Endothelial cell (in vitro differentiated cells): ENCODE measurements at places on chromosomes 3 and 15. TPM values are rescaled to one million over a fixed set of nuclear protein-coding genes. Genes with fewer than 3 reads are reported as not detected.

Gene GOLGA8S
- 0.28 TPM for total RNA-seq

Gene CMTM8
- total RNA-seq = 16.2 TPM

GRCh38 chr3:171982828-171983227, 56.5 kb upstream of the FNDC3B start:
- no peaks in the 10 kb centered on the region for H3K36me3 ChIP-seq
- no peak for DNase-seq
- H3K27me3 ChIP-seq = no peaks in the 10 kb centered on the region
- H3K4me3 ChIP-seq = no peak overlapping the region
- no peak overlapping the region for H3K27ac ChIP-seq
- H3K4me1 ChIP-seq = no peaks in the 10 kb centered on the region

DNA sequence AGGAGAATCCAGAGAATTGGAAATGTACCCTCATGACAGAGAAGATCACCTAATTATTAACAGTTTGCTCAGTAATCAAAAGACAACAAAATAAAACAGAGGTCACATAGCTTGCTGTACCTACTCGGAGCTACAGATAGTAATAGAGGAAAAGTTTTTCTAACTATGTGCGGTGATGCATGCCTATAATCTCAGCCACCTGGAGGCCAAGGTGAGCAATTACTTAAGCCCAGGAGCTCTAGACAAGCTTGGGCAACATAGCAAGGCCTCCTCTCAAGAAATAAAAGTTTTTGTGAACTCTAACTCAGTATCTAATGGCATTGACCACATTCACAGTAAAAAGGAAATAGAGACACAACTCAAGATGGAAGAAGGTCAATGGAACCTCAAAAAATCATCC, 243.6 kb downstream of the ATP8B4 start:
- H3K27ac ChIP-seq = no peak overlapping the region
- H3K4me1 ChIP-seq = peaks cover 10% of the 10 kb centered on the region
- H3K27me3 ChIP-seq = peaks cover 3% of the 10 kb centered on the region
- no peak for DNase-seq
- H3K4me3 ChIP-seq = no peak overlapping the region

- no peaks in the 10 kb centered on the region for H3K36me3 ChIP-seq
- peaks cover 21% of the 10 kb centered on the region for H3K4me1 ChIP-seq
- H3K4me3 ChIP-seq = no peak overlapping the region
- H3K27ac ChIP-seq = no peak overlapping the region
- DNase-seq = no peak
Measured at GRCh38 chr3:112811917-112812660, 34.6 kb downstream of the CD200R1L start.

GRCh38 chr15:57736591-57736990, 30.1 kb downstream of the POLR2M start:
- no peaks in the 10 kb centered on the region for H3K36me3 ChIP-seq
- H3K27ac ChIP-seq = no peak overlapping the region
- no peaks in the 10 kb centered on the region for H3K4me1 ChIP-seq
- no peak for DNase-seq
- H3K4me3 ChIP-seq = no peak overlapping the region
- no peaks in the 10 kb centered on the region for H3K27me3 ChIP-seq

GRCh38 chr3:60948488-60948887, 302.8 kb downstream of the FHIT start:
- H3K27me3 ChIP-seq = no peaks in the 10 kb centered on the region
- no peak overlapping the region for H3K4me3 ChIP-seq
- H3K36me3 ChIP-seq = no peaks in the 10 kb centered on the region
- no peak overlapping the region for H3K27ac ChIP-seq
- peaks cover 6% of the 10 kb centered on the region for H3K4me1 ChIP-seq
- DNase-seq = no peak

DNA sequence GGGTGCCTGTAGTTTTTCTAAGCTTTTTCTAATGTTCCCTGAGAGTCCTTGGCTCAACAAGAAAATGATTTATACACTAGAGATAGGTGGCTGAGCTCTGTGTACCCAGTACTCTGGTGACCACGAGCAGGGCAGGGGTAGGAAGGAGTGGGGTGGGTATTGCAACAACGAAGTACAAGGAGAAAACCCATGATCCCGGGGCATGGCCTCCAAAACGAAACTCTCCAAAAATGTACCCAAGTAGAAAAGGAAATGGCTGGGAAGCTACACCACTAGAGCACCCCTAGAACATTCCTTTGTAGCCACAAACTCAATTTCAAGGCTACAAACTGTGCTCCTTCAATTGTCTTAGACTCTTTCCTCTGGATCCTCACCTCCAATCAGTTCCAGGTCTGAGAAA, 138.9 kb downstream of the DUT start:
- H3K27ac ChIP-seq = no peak overlapping the region
- H3K4me1 ChIP-seq = no peaks in the 10 kb centered on the region
- H3K4me3 ChIP-seq = no peak overlapping the region
- H3K36me3 ChIP-seq = peaks cover 14% of the 10 kb centered on the region
- H3K27me3 ChIP-seq = peaks cover 4% of the 10 kb centered on the region
- DNase-seq = no peak

DNA sequence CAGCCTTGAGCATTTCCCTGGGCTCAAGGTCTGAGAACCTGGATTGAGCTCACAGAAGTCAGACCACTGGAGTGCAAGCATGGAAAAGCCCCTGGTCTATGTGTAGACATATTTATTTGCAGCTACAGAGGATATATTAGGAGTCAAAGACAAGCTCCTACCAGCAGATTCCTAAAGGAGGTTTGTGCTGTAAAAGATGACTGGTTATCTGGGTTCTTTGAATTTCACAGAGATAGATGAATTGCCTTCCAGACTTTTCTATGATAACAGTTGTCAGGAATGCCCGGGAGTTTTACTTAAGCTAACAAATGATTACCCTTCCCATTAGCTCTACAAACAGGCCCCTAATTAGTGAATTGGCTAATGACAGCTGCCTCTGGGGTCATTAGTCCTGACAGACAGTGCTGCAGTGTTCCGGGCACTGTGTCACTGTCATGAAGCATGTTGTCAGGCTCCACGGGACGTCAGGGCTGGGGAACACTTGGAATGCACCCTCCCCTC, 48.8 kb upstream of the PLXNA1 start:
- peaks cover 7% of the 10 kb centered on the region for H3K27me3 ChIP-seq
- DNase-seq = no peak
- H3K27ac ChIP-seq = no peak overlapping the region
